ENCODE measurements at places on chromosomes 7 and 10.

DNA sequence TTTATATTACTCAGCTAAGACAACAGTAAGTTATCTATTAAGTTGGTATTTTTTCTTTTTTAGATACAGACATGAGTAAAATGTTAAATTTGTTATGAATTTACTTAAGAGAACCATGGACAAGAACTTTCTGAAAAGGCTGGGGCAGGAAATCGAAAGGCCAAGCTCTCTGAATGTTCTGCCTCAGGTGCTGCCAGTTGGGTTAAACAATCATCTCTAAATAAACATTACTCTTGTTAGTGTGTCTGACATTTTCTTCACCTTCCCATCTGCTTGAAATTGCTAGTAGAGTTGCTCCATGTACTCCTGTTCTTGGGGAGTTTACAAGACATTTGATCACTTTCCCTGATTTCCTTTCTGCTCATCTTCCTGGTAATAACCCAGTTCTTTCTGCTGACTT lies 87.5 kb downstream of the ANKRD7 start:
- DNase-seq, result no peak

- no peak for DNase-seq
These were observed 143.4 kb downstream of the TNS3 start for GRCh38 chr7:47438411-47439029.

- no peak for DNase-seq
These were observed 20.4 kb upstream of the LMTK2 start for GRCh38 chr7:98086281-98086718.

DNA sequence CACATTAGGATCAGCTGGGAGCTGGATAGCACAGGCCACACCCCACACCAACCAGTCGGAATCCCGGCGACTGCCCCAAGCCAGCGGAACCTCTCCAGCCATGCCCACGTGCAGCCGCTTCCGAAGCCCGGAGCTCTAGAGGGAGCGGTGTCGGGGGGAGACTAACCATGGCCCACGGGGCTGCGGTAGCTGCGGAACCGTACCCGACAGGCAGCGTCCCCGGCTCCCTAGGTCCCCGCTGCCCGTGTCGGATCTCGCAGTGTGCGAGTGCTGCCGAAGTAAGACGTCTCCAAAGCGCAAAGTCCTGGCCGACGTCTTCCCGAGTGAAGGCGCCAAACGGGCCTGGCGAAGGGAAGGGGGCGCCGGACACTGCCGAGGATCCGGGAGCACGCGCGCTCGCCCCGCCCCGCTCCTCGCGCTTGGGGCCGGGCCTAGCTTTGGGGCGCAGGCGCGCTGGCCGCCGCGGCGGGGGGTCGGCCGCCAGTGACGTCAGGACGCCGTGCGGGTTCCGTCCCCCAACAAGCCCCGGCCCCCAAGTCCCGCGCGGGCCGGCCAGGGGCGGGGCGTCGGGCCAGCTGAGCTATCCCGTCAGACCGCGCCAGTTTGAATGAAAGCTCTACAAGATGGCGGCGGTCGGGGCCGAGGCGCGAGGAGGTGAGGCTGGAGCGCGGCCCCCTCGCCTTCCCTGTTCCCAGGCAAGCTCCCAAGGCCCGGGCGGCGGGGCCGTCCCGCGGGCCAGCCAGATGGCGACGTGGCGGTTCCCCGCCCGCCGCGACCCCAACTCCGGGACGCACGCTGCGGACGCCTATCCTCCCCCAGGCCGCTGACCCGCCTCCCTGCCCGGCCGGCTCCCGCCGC lies at the start of gene SUV39H2:
TSS of gene SUV39H2 (plus strand) at position 601 of the 858 bp plus-strand sequence. CDS start at position 624, 23 bp downstream.
- peak; percentile 97 for DNase-seq

DNA sequence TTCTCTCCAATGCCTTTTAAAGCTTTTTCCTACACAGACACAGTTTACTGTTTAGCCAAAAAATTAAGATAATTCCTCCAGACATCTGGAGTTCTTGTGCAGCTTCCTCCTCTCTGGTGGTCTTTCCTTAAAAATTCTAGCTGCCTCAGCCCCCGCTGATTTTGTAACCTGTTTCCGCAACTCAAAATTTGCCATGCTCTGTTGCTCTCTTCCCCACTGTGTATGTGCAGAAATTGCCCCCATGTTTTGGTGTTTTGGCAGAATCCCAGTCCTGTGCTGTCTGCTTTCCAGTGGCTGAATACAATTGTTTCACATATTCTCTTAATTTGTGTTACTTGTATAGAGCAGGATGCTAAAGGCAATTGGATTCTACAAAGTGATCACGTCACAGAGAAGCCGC lies 151.7 kb upstream of the PRSS1 start:
- no peak for DNase-seq

- DNase-seq, result peak; percentile 28
These were observed 53.6 kb upstream of the CHCHD3 start for GRCh38 chr7:133135451-133135850.

- DNase-seq, result no peak
These were observed 18.8 kb downstream of the NPC1L1 start for GRCh38 chr7:44522315-44522714.

GRCh38 chr10:73806176-73806950 lies 5.0 kb downstream of the NDST2 start:
- DNase-seq, result no peak

DNA sequence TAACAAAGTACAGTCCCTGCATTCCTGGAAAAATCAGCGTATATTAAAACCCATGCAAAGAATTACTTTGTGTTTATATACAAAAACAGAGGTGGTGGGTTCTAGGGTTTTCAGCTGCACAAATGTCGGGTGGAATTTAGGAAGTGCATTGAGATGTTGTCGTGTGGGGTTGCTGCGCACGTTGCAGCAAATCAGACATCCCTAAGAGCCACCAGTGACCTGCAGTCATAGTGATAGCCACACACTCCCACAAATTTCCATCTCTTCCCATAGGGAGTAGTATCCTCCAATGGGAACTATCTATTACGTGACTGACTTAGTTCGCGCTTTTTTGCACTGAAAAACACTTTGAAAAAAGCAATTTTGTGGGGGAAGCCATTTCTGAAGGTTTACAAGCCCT lies 375.2 kb upstream of the GALNT17 start:
- DNase-seq, result no peak

DNA sequence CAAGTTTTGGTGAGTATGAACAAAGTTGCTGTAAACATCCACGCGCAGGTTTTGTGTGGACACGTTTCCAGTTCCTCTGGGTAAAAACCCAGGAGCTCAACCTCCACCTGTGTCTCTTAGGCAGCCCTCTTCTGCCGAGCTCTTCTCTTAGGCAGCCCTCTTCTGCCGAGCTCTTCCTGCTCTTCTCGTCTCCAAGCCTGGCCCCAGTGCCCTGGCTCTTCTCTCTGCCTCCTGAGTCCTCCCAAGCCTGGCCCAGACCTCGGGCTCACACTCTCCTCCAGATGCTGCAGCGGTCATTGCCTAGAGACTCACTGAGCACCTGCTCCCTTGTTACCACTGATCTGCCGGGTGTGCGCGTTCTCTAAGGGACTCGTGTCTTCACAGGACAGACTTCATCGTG lies 38.7 kb upstream of the BNIP3 start:
- DNase-seq, result peak; percentile 2

DNA sequence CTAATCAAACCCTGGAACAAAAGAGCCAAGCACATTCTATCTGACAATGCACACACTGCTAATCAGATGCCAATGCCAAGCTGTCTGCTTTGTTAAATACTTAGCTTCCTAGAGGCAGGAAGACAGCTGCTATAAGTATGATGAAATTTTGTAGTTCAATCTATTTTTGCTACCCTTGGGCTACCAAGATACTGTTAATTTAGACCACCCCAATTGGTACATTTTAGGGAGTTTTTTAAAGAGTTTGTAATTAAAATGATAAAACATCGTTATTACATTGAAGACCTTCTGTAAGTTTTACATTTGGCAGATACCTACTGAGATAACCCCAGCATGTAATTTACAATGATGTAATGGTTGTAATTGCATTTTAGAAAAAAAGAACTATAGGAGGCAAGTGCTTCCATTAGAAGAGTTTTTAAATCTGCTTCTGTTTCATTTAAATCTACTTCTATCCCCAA lies 268.5 kb downstream of the ADK start:
- no peak for DNase-seq

GRCh38 chr10:73501651-73502050 lies 5.8 kb upstream of the PPP3CB start:
- no peak for DNase-seq

Data from RKO (cell line).